ENCODE measurements at places on chromosomes 4 and X.

GRCh38 chr4:115596265-115597001, 483.0 kb upstream of the NDST4 start:
- DNase-seq: no peak

GRCh38 chrX:144334577-144334976, 450.7 kb downstream of the UBE2NL start:
- DNase-seq: no peak

DNA sequence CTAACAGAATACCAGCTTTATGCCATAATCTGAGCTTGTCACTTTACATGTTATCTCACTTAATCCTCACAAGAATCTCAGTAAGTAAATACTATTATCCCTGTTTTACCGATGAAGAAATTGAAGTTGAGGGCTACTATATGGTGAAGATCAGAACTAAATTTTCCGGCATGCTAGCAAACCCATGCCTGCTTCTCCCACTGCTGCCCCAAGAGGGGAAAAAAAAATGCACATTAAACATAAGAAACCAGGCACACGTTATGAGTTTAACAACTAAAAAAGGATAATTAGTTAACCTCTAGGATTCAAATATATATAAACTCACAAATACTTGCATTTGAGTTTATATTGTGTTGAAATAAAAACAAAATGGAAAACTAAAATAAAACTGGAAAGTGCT, 10.8 kb downstream of the SLC10A7 start:
- DNase-seq: no peak

DNA sequence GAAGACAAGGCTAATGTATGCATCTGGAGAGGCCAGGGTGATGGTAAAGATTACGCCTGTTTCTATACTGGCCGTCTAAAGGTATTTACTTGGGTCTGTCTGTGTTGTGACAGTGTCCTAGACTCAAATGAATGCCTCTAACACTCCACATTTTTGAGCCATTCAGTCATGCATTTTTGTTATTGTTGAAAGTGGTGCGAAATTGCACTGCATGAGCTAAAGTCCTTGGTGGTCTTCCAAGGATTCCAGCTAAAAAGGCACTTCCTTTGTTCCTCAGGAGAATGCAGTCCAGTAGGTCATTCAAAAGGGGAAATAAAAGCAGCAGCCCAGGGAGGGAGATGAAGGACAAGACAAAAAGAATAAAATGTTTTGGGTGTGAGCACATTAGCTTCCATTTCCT, 3.0 kb downstream of the GPC4 start:
- no peak for DNase-seq

GRCh38 chr4:153645183-153645582, 38.9 kb upstream of the TLR2 start:
- DNase-seq: no peak

DNA sequence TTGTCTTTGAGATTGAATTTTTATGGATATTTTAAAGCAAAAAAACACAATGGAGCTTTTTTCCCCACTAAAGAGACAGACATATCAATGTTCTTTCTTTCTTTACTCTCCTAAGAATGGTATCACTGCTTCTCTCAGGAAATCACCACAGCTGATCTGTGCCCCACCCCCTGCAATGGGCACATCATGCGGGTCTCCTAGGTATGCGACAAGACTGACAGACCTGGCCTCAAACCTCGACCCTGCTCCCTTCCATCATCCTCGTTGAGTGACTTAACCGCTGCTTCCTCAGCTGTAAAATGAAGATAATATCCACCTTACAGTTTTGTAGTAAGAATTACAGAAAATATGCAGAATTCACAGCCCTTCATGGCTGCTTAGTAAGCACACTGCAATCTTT, 58.3 kb downstream of the LEF1 start:
- no peak for DNase-seq

GRCh38 chr4:140497747-140498636, at the start of gene MGAT4D:
Gene MGAT4D, minus strand, starts transcription at chr4:140498293. Its CDS starts 71 bp downstream, at chr4:140498222.
- DNase-seq: no peak

DNA sequence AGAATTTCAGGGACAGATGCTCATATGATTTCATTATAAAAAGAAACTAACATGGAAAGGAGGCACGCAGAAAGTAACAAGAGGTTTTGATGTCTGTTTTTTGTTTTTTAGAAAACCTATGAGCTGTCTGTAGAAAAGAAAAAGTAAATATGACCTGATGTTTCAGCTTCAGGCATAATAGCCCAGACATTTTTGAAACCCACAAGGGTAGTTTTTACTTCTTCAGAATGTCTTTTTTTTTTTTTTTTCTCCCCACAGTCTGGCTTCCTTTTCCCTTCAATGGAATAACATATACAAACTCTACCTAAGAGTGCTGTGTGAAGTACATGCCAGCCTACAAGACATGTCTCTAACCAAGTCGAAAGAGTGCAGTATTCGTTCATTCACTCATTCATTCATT, 18.3 kb upstream of the STX18 start:
- no peak for DNase-seq

GRCh38 chr4:55876387-55876786, 22.9 kb downstream of the EXOC1 start:
- no peak for DNase-seq

DNA sequence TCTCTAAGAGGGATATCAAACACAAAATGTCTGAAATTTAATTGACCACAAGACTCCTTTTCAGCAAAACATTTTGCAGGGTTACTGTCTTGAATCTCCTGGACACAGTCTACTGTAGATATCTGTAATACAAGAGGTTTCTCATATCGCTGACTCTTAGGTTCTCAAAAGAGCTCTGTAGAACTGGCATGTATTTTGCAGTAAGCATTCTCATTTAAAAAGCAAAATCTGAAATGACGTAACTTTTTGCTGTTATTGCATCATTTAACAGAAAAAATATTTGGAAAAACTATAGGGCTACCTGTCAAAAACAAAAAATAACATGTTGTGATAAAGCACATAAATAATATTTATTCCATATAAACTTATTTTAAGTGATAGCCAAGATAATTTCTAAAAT, 114.2 kb downstream of the CDS1 start:
- DNase-seq: no peak

- DNase-seq: no peak
Measured at GRCh38 chrX:30957753-30958152, 68.7 kb upstream of the TAB3 start.

GRCh38 chr4:153646261-153646660, 37.8 kb upstream of the TLR2 start:
- no peak for DNase-seq

DNA sequence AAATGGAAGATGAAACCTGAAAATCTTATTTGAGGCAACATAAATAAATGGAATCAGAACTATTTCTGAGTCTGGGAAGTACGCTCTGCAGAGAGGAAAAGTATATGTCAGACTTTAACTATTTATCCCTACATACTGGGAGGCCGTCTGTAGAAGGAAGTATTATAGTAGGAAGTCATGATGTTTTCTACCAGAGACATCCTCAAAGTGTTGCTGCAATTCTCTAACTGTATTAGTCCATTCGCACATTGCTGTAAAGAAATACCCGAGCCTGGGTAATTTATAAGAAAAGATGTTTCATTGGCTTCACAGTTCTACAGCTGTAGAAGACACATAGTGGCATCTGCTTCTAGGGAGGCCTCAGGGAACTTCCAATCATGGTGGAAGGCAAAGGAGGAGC, 88.7 kb upstream of the TBL1X start:
- DNase-seq: no peak

GRCh38 chr4:98318521-98318920, 57.3 kb downstream of the RAP1GDS1 start:
- DNase-seq: no peak

DNA sequence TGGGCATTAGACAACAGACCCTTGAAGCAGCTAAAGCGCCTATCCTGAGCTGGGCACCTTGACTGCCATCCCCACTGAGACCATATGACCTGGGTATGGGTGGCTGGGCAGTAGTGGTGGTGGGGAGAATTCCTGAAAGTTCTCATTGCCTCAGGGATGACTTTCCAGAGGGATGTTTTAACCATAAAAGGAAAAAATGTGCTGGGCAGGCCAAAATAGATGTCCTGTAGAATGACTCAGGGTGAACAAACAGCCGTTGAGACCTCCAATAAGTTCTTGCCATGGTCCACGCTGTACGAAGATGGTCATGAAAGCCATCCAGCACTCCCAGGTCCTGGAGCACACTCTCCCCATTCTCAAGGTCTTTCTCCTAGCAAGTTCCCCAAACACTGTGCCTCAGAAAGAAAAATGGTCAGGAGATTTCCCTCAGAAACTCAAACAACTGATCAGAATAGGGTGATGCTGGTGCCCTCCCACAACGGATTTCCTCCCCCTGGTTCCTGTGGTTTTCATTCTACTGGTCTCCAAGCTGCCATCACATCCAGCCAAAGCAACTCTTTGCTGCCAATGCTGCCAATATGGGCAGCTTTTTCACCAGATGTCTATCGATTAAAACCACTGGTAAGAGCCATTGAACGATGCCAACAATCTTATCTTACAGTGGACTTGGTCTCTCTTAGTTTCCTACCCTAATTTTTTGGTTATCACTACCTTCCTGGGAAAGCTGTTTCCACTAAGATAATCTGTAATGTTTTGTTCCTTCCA, 11.2 kb downstream of the CDKN2AIP start:
- peak; percentile 87 for DNase-seq

DNA sequence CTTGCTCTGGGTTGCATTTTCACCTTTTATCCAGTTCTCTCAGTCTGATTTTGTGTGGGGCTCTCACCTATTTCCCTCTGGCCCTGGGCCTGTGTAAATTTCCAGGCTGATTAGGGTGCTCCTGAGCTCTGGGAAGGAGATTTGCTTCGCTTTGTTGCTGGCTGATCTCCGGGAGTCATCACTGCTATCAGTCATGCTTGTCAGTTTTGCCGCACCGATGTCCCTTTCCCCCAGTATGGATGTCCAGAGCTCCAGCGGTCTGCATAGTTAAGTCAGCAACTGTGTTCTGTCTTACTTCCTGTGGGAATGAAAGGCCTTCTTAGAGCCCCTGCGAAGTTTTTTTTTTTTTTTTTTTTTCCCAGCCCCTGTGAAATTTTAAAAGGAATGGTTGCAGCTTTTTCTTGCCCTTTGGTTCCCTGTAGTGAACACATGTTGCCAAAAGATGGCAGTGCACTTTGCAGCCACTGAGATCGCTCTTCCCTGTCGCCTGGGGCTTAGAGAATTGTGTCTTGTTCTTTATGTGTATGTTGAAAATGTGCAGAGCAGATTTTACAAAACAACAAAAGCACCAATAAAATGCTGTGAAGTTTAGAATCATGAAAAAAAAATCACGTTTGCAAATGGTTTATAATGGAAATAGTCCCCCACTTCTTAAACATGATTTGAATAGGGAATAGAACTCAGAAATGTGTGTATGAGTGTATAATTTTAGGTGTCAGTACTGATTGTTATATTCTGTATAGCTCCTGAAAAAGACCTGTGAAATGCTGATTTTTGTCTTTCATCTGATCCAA, 109.1 kb upstream of the SLC4A4 start:
- DNase-seq: peak; percentile 17

DNA sequence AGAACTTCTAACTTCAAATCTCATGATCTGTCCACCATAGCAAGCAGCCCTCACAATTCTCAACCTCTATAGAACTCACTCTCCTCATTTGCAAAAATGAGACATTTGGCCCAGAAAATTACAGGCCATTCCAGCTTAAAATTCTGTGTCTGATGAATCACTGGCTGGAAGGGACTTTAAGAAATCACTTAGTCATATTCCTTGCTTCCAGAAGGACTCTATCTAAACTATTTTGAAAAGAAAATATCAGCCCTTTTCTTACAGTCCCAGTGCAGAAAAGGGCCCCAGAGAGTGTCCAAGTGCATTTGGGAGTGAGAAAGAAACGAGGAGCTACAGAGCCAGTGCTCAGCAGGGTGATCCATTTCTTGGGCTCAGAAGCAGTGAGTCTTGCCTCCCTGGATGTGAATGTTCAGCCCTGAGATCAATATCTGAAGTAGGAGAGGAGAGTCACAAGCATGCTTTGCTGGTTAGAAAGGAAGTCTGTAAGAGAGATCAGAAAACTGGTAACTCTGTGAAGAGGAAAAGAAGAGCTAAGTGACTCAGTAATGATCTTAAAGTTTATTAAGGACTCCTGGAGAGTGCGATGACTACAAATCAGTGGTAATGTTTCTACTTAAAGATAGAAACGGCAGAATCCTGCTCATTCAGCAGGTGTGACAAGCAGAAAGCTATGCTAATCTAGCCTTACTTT, 139.8 kb downstream of the PALLD start:
- DNase-seq: no peak

DNA sequence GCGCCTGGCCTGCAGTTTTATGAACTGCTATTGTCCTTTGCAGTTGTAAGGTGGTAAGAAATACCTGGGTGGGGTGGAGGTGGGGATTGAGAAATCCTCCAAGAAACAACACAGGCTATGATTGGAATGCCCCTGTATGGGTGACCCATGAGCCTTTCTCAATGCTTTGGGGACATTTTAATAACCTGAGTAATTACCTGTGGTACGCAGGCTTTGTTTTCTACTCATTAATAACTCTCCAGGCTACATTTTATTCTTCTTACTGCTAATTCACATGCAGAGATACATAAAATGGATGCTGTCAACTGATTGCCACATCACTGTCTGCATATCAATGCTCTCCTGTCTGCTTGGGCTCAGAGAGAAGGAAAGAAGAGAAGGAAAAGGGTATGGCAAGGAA, 41.8 kb downstream of the PHEX start:
- DNase-seq: no peak

DNA sequence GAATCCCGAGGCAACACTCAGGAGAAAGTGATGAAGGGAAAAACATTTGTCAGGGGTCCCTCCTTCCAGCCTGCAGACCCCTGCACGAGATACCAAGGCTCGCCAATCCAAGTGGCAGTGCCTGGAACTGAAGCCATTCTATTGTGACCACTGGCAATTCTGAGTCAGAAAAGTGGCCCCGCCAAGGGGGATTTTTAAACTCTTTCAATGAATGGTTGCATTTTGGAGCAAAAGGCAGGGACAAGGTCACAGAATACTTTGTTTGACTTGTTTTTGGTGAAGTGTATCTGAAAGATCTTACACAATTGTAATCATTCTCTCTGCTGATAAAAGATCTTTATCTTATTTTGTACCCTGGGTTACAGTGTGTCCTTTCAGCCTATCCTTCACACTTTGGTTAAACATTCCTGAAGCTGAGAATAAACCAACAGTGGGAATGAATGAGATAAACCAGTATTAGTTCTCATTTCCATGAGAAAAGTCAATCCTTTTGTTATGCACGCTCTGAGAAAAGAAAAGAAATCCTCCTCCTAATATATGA, 115.9 kb upstream of the PDLIM3 start:
- no peak for DNase-seq

- DNase-seq: no peak
Measured at GRCh38 chr4:169341490-169341889, 70.7 kb upstream of the SH3RF1 start.

DNA sequence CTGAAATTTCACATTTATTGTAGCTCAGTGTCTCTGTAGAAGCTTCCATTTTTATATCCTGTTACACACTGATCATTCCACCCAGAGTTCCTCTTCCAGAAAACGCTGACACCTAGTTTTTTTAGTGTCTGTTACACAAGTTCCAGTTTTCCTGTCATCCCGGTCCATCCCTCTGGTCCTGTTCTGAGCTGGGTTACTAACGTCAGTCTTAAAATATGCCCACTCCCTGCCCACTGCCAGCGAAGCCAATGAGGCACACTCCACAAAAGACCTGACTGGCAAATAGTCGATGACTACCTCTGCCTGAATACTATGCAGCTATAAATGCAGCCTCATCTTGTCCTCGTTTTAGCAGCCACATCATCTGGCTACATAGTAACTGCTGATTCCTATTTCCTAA, 30.9 kb upstream of the DDX3X start:
- no peak for DNase-seq

GRCh38 chr4:48191758-48192157, 57.7 kb upstream of the TXK start:
- DNase-seq: no peak

All from common myeloid progenitor, CD34-positive (primary cell).